ENCODE measurements at places on chromosomes 12 and 14.

- DNase-seq, result no peak
These were observed 25.1 kb upstream of the CDK17 start for GRCh38 chr12:96425321-96425720.

GRCh38 chr12:116186482-116187150 is 90.9 kb downstream of the MED13L start:
- DNase-seq, result no peak

- no peak for DNase-seq
These were observed 13.6 kb downstream of the ARHGEF40 start for GRCh38 chr14:21083565-21084325.

DNA sequence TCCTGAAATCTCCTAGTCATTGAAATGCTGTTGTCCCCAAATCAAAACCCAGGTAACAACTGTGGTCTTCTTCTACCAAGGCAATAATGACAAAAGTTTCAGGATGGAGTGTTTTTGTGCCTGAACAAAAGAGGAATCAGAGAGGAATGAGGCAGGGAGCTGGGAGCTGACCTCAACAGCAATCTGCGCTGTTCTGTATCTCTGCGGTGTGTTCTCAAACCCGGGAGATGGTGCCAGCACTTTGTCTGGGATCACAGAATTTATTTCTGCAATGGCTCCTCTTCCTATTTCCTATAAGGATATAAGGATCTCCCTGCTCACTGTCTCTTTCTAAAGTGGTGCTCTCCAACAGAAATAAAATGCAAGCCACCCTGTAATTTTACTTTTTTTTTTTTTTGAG is 449 bp upstream of the GLT8D2 start:
- no peak for DNase-seq

GRCh38 chr12:112198120-112198733 is 72.9 kb downstream of the TRAFD1 start:
- DNase-seq, result peak; percentile 46

- DNase-seq, result peak; percentile 71
These were observed at the start of gene UNC119B for GRCh38 chr12:120710031-120710804. Gene UNC119B, plus strand, starts transcription at chr12:120710458. Its CDS starts 17 bp downstream, at chr12:120710475.

GRCh38 chr14:53304726-53305381 is 151.7 kb upstream of the DDHD1 start:
- no peak for DNase-seq

DNA sequence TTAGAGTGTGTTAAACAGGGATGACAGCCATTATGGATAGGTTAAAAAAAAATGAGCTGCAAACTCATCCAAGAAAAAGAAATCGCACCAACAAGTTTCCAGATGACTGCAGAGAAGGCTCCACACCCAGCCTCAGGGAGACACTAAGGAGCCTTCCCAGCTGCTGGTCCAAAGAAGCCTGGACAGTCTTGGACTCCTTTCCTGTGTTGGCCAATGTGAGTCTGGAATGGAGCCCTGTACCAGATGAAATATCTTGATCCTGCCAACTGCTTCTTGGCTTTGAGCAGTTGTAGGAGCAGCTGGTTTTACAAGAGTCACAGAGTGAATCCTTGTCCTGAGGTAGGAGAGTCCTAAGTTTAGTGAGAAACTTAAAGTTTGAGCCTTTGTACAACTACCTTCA is 44.5 kb downstream of the SLC38A1 start:
- DNase-seq, result no peak

GRCh38 chr14:67636361-67636919 is 16.7 kb downstream of the ARG2 start:
- no peak for DNase-seq

GRCh38 chr12:59055204-59055860 is 135.0 kb upstream of the LRIG3 start:
- DNase-seq, result no peak

DNA sequence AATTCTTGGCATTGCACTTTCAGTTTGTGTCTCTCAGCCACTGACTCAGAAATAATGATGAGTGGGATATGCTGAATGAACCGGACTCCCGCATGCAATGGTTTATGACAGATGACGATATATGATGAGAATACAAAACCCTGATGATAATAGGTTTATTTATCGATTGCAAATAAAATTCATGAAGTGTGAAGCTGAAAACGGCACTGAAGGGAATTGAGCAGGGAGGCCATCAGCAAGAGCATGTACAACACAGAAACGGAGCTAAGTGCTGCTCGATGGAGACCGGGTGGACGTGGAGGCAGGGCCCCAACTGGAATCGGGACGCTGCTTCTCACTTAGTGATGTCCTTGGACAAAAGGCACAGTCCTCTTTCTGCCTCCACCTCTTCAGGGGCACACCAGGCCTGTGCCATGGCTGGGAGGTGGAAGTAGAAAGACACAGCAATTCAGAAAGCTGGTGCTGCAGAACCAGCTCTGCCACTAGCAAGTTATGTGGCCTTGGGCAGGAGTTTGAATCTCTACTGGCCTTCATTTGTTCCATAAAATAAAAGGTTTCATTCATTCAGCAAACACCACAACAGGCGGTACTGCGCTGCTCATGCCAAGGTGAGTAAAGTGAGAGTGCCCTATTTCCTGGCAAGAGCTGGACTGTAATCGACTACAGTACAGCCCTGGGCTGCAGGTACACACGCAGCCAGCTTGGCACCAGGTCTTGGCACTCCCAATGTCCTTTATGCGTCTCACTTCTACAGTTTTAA is 117.0 kb downstream of the EGLN3 start:
- no peak for DNase-seq

DNA sequence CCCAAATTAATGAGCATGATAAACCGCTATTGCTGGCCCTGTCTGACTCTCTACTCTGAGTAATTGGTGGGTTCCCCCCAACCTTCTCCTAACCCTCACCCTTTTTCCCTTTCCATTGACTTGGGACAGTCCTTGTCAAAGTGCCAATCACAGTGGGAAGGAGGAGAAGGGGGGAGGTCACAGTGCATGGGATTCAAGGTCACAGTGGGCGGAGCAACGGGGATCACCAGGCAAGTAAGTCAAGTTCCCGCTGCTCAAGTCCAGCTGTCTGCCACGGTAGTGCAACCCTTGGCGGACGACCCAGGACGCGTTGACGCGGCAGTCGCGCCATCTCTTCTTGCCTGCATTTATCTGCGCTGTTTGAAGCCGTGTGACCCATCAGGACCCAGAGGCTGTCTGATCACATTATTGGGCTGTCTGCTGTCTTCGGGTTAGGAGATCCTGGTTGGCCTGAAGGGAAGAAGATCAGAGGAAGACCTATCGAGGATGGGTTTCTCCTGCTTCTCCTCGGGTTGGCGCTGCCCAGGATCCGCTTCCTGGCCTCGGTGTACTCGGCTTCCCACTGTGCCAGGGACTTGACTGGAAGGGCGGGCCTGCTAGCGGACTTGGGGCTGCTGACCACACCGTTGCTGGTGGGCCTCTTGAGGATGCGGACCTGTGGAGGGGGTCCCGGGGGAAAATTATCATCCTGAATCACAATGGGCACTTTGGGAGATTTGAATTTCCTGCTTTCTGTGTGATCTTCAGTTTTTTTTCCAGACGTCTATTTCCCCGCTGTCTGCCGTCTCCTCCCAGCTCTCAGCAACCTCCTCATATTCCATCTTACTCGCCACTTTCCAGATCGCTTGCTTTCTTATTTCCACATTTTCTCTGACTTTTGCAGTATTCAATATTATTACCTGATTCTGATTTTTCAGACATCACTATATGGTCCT is 3.1 kb upstream of the MDM2 start:
- DNase-seq, result no peak

- DNase-seq, result no peak
These were observed 150.3 kb downstream of the CEP83 start for GRCh38 chr12:94309373-94309772.

- DNase-seq, result no peak
These were observed 235.5 kb downstream of the MDGA2 start for GRCh38 chr14:47439953-47440352.

GRCh38 chr14:74656964-74657363 is 44.9 kb upstream of the LTBP2 start:
- DNase-seq, result no peak

DNA sequence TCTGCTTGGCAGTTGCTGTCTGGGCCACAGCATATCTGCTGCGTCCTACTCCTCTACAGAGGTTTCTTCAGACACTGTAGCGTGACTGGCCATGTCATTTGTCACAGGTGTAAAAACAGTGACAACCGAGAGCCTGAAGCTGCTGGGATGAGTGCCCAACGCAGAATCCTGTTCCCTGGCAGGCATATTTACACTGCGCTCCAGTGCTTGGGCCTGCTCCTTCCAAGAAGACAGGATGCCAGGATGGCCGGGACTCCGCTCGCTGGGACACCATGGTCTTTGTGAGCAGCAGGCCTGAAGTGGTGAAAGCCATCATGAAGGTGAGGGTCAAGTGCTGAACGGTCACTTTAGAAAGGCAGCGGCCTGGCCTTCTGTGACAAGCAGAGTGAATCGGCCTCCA is 171.4 kb downstream of the EMP1 start:
- no peak for DNase-seq

GRCh38 chr12:2431810-2432209 is 363.0 kb upstream of the FKBP4 start:
- no peak for DNase-seq

DNA sequence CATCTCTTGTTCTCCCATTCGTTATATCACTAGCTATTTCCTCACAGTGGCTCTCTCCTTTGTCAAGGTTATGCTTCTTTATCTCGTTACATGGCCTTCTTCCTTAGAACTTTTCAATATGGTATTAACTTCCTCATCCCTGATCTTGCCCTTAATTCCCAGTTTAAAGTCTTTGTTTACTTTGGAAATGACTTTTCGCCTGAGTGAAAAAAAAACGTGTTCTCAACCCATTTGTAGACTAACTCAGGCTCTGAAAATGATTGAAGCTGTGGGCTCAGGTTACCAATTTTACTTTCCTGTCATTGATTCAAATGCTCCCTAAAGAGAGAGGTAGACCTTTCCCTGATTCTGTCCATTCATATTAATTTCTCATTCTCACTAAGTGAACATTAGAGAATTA is 135.2 kb downstream of the NUBPL start:
- DNase-seq, result no peak

DNA sequence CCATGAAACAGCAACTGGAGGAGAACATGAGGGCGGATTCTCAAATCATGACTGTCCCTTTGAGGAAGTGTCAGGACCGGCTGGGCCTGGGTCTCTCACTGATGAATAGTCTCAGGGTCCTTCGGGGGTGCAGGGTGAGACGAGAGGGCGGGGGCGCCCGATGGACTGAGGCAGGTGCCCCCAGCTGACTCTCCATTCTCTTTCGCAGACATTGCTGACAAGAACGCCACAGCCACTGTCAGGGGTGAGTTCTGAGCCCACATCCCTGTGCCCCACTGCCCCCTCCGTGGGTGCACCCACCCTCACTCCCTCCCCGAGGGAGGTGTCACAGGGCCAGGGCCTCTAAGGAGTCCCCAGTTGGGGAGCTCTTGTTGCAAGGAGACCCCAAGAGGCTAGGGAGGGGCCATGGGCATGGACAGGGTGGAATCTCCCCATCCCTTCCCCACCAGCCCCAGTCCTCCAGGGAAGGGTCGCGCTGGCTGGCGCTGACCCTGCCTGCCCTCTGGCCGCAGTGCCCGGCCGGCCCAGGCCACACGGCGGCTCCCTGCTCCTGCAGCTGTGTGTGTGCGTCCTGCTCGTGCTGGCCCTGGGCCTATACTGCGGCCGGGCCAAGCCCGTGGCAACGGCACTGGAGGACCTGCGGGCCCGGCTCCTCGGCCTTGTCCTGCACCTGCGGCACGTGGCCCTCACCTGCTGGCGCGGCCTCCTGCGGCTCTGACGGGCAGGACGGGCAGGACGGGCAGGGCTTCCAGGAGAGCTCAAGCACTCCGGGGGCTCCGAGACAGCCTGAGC is 8.7 kb downstream of the C14orf180 start:
- DNase-seq, result no peak

DNA sequence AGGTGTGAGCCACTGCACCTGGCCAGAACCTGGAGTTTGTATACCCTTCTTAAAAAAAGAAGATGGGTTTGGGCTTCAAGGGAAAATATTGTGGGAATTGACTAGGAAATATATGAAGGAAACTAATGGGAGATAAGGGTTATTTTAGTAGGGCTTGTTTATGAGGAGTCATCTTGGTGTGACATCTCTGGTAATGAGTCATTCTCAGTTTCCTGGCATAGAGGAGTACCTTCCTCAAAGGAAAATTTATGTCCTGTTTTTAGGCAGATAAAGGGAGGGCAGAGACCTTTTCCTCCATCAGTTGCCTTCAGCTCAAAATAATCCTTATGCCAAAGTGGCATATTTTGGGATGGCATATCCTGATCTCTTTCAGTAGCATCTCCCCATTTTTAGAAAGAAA is 30.6 kb upstream of the NFKBIA start:
- no peak for DNase-seq

GRCh38 chr12:99758997-99759396 is 111.4 kb downstream of the GARIN6 start:
- DNase-seq, result no peak

GRCh38 chr12:106226884-106227640 is 20.8 kb downstream of the CKAP4 start:
- DNase-seq, result peak; percentile 35

DNA sequence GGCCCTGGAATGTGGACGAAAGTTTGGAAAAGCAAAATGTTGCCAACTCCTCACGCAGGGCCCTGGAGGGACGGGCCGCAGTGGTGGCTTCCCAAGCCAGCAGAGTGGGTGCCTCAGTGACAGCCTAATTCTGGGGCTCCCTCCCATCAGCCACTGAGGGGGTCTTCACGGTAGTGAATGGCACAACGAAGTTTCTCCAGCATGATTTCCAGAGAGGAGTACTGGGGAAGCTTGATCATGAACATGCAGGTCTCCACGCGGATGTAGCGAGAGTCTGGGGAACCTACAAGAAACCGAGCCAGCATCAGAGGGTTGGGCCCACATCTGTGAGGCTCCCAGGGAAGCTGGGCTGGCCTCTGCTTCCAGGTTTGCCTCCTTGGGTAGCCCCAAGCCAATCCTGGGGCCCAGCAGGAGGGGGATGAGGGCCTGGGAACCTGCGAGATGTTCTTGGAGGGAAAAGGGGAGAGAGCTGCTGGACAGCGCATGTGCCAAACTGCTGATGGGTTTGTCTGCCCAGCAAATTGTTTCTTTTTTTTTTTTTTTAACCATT is 37.0 kb downstream of the TRAFD1 start:
- DNase-seq, result no peak

GRCh38 chr12:50246197-50246865 is 37.0 kb downstream of the LIMA1 start:
- no peak for DNase-seq

DNA sequence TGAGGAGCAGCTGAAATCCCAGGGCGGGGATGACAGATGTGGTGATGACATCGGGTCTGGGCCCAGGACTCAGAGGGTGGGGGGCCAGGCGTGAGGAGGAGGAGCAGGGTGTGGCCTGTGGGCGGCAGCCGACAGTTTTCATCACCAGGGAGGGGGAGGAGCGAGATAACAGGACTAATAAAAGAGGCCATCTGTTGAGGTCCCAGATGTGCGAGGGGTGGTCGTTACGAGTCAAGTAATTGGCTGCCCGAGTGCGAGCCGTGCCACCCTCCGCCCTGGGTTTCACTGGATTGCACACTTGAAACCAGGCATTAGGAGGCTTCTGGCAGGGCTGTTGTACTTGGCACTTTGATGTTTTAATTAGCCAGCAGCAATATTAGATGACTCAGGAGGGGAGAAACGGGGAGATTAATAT is 67.2 kb downstream of the NOS1 start:
- DNase-seq, result no peak
